ENCODE measurements at places on chromosomes 6 and 20.

- peak; percentile 39 for DNase-seq
Measured at GRCh38 chr20:44384423-44385027, 29.0 kb downstream of the HNF4A start.

GRCh38 chr6:31479933-31480535 lies 17.9 kb upstream of the MICB start:
- DNase-seq = no peak

DNA sequence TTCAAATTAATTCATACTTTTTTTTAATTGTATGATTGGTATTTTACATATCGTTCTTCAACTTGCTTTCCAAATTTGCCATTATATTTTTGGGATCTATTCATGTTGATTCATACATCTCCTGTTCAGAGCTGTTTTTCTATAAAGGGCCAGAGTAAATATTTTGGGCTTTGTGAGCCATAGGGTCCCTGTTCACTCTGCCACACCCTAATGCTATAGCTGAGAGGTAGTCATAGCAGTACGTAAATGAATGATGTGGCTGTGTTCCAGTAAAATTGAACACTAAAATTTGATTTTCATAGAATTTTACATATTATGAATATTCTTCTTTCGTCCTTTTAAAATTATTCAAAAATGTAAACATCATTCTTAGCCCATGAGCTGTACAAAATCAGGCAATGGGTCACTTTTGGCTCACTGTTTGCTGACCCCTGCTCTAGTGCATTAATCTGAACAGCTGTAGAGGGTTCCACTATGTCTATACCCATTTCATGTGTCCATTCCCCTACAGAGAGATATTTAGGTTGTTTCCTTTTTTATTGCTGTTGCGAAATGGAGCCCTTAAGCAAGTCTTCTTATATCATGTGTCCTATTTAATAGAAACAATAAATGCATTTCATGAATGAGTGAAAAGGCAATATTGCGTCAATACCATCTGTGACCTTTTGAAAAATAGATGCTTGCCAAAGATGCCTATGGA lies 136.4 kb upstream of the SALL4 start:
- no peak for DNase-seq

DNA sequence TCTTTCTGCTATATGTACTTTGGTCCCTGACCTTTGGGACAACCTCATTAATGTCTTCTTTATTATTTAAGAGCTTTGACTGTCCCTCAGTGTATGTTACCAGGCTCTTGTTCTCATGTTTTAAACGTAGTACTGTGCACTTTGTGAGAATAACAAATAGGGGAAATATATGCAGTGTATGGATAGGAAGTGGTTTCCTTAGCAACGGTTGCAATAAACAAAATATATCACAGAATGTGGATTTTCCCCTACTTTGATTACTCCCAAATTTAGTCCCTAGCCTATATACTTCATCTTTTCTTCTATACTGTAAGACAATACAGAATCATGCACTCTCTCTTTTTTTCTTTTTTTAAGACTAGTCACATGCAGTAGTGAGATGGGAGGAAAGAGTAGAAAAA lies 123.8 kb upstream of the AKIRIN2 start:
- no peak for DNase-seq

GRCh38 chr6:158603261-158604047 lies 41.1 kb downstream of the DYNLT1 start:
- DNase-seq = no peak

- DNase-seq = no peak
Measured at GRCh38 chr6:136672144-136672543, 120.1 kb downstream of the MAP3K5 start.

DNA sequence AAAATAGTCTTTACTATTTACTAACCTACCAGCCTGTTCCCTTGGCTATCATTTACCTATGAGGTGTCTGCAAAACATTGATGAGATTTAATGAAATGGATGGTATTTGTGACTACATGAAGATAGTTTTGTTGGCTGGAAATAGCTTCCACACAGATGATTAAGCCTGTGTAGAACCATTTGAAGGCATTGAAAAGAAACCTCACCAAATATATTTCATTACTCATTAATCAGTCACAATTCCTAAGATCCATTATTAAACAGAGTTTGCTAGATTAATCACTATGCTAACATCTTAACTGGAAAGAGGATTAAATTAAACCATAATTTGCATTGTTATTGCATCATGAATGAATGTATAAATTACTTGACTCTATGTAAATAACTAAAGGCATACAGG lies 560.3 kb downstream of the BMP2 start:
- no peak for DNase-seq

- no peak for DNase-seq
Measured at GRCh38 chr6:72689107-72689954, 67.5 kb downstream of the KCNQ5 start.

- DNase-seq = no peak
Measured at GRCh38 chr6:130943738-130944137, 116.5 kb downstream of the SMLR1 start.

GRCh38 chr20:41428285-41428684 lies 61.7 kb upstream of the EMILIN3 start:
- no peak for DNase-seq
